Activated CD4-positive, CD25-positive, alpha-beta regulatory T cell treated with anti-CD3 and anti-CD28 coated beads, Interleukin-2, amount 50 U/mL, for 16 hours (primary cell): ENCODE measurements at places on chromosomes 7 and 10.

GRCh38 chr10:109922358-109922975, 844 bp downstream of the XPNPEP1 start:
- no peak for DNase-seq

GRCh38 chr10:74917481-74918077, 91.2 kb downstream of the KAT6B start:
- no peak for DNase-seq

DNA sequence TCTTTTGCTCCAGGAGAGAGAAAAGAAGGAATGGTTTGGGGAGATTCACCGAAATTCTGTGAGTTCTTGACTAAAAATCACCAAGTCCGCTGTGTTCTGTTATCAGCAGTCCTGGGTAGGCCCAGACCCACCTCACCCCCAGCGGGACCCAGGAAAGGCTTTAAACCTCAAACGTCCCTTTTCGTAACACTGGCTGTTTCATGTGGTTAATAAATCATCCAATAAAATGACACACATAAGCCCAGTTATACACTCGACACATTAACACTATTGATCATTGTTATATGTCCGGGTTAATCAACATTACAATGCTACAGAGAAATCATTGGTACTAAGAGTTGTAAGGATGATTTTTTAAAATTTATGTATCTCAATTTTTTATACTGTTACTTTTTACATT, 25.2 kb downstream of the DIP2C start:
- DNase-seq: no peak

DNA sequence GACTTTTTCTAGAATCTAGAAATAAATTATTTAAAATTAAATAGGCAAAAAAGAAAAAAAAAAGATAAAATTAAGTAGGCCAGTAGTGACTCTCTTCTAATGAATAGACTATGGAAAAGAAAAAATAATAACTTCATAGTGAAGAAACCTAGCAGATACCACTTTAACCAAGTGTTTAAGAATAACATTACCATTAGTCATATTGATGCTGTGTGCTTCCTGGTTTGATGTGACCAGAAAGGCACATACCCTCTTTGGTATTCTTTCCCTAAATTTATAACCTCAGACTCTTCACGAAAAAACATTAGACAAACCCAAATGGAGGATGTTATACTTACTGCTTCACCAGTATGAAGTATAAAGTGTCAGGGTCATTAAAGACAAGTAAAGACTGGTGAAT, 42.6 kb downstream of the KIF20B start:
- DNase-seq: no peak

GRCh38 chr7:25804154-25804553, 347.8 kb upstream of the NFE2L3 start:
- DNase-seq: no peak

GRCh38 chr7:36868727-36869411, 144.6 kb upstream of the AOAH start:
- DNase-seq: no peak

- DNase-seq: no peak
Observed at GRCh38 chr10:128122931-128123330, 3.3 kb downstream of the MKI67 start.
